ENCODE measurements at places on chromosomes 13 and 19. TPM values are rescaled to one million over a fixed set of nuclear protein-coding genes. Genes with fewer than 3 reads are reported as not detected.

OR4F17 gene
- total RNA-seq = not detected

FGF14 gene
- total RNA-seq = under 0.01 TPM

ZNF763 gene
- 0.85 TPM for total RNA-seq

CEACAM19 gene
- total RNA-seq = 1.3 TPM

FUT1 gene
- total RNA-seq = not detected

CATSPERD gene
- total RNA-seq = not detected

ZSWIM4 gene
- 8.4 TPM for total RNA-seq

ZAR1L gene
- 0.24 TPM for total RNA-seq

IGFL2 gene
- not detected for total RNA-seq

TNFSF13B gene
- 3.6 TPM for total RNA-seq

MAMSTR gene
- total RNA-seq = 1.5 TPM

PEX11G gene
- total RNA-seq = 3.9 TPM

CCDC169 gene
- total RNA-seq = 1.3 TPM

TEKTIP1 gene
- not detected for total RNA-seq

ZFP36 gene
- 19.0 TPM for total RNA-seq

MUC16 gene
- not detected for total RNA-seq

IFI30 gene
- total RNA-seq = 33.3 TPM

NECTIN2 gene
- 53.2 TPM for total RNA-seq

OR10H1 gene
- total RNA-seq = not detected

ZNF221 gene
- total RNA-seq = 13.1 TPM

NFIX gene
- total RNA-seq = 135 TPM

CALR3 gene
- total RNA-seq = not detected

KLK2 gene
- not detected for total RNA-seq

SPRY2 gene
- total RNA-seq = 26.3 TPM

CEACAM3 gene
- not detected for total RNA-seq

IRGC gene
- not detected for total RNA-seq

ZNF730 gene
- 1.3 TPM for total RNA-seq

ZNF492 gene
- 0.24 TPM for total RNA-seq

PDE4C gene
- 0.16 TPM for total RNA-seq

FCGBP gene
- total RNA-seq = 0.32 TPM

BEST2 gene
- not detected for total RNA-seq

PABPC3 gene
- total RNA-seq = 0.12 TPM

Measured in hair follicle dermal papilla cell (primary cell).